ENCODE measurements at places on chromosomes 7 and 10. TPM values are rescaled to one million over a fixed set of nuclear protein-coding genes. Genes with fewer than 3 reads are reported as not detected.

DNA sequence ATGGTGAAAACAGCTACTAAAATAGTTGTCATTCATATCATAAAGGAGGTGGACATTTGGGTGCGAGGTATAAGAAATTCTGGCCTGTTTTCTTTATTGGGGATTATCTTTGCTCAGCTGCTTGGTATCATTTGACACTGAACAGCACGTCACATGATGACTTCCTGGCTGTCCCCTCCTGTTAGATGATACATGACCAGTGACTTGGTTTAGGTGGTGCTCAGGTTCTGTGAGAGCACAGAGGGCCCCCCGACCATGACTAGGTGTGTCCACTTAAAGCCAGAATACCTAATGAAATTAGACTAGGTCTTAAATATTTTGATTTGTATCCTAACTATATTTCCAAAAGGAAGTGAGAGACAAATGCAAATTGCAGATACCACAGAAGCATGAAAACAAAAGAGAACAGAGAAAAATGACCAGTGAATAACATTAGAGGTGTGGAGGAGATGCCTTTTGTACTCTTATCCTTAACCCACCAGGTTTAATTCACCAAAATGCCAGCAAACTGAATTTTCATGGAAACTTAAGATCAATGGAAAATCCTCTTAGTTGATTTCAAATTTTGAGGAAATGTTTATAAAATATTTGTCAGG is 50.6 kb upstream of the GJD4 start:
- H3K27ac ChIP-seq, result no peak overlapping the region
- no peak for DNase-seq
- no peaks in the 10 kb centered on the region for H3K4me1 ChIP-seq
- H3K36me3 ChIP-seq, result peaks cover 15% of the 10 kb centered on the region

- H3K27me3 ChIP-seq, result peaks cover 55% of the 10 kb centered on the region
- H3K27ac ChIP-seq, result no peak within 1 kb of the TSS
- H3K4me1 ChIP-seq, result peaks cover 7% of the 10 kb centered on the region
- peak within 1 kb of the TSS; percentile 74 for H3K4me3 ChIP-seq
- no peaks in the 10 kb centered on the region for H3K36me3 ChIP-seq
Measured at GRCh38 chr10:62373995-62374861, at the start of gene ZNF365. Gene ZNF365, plus strand, starts transcription at chr10:62374369. Its CDS starts 1,825 bp downstream, at chr10:62376194.

- H3K4me3 ChIP-seq, result no peak overlapping the region
- H3K27me3 ChIP-seq, result no peaks in the 10 kb centered on the region
- no peaks in the 10 kb centered on the region for H3K4me1 ChIP-seq
- no peaks in the 10 kb centered on the region for H3K36me3 ChIP-seq
- H3K27ac ChIP-seq, result no peak overlapping the region
- no peak for DNase-seq
Measured at GRCh38 chr10:83769281-83769820, 370.0 kb upstream of the GHITM start.

IRF5 gene
- total RNA-seq, result 26.0 TPM

CTAGE6 gene
- 0.78 TPM for total RNA-seq

SEMA3E gene
- not detected for total RNA-seq

DNA sequence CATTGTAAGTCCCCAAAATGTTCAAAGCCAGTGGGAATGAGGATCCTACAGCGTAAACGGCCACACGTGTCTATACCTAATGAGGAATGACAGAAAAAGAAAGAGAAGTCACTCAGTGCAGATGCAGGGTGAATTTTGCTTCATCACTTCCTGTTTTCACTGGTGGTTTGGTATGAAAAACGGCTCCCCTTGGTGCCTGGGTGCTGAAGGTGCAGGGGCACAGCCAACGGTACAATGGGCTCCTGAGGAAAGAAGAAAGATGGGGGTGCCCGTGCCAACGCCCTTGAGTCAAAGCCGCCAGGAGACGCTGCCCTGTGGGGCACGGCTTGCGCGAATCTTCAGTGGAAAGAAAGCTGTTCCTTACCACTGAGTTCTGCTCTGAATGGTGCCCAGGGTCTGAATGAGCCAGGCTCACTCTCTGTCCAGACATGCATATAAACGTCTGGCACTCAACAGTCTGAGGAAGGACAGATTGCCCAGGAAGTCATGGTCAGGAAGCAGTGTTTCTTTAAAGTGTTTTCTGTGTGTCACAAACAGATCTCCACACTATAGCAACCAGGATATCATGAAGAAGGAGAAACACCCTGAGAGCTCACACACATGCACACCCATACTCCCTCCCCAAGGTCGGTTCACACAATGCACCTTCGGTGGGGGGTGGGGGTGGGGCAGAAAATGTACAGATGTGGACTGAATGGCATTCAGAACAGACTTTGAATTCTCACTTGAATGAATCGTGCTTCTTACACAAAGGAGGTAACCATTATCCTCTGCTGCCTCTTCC is 105.8 kb downstream of the ELMO1 start:
- H3K27me3 ChIP-seq, result no peaks in the 10 kb centered on the region
- H3K36me3 ChIP-seq, result peaks cover 42% of the 10 kb centered on the region
- DNase-seq, result peak; percentile 63
- peak overlapping the region; percentile 99 for H3K27ac ChIP-seq
- peaks cover 48% of the 10 kb centered on the region for H3K4me1 ChIP-seq

ACSM6 gene
- total RNA-seq, result not detected

GPR15LG gene
- not detected for total RNA-seq

- H3K27ac ChIP-seq, result no peak overlapping the region
- no peaks in the 10 kb centered on the region for H3K4me1 ChIP-seq
- DNase-seq, result no peak
- no peaks in the 10 kb centered on the region for H3K36me3 ChIP-seq
- H3K4me3 ChIP-seq, result no peak overlapping the region
- no peaks in the 10 kb centered on the region for H3K27me3 ChIP-seq
Measured at GRCh38 chr7:158375034-158375433, 212.6 kb downstream of the PTPRN2 start.

GRCh38 chr10:36634916-36635315 is 490.5 kb upstream of the ANKRD30A start:
- H3K27ac ChIP-seq, result no peak overlapping the region
- H3K27me3 ChIP-seq, result no peaks in the 10 kb centered on the region
- no peaks in the 10 kb centered on the region for H3K36me3 ChIP-seq
- DNase-seq, result no peak
- no peak overlapping the region for H3K4me3 ChIP-seq

- no peak overlapping the region for H3K27ac ChIP-seq
- peaks cover 23% of the 10 kb centered on the region for H3K36me3 ChIP-seq
- peaks cover 10% of the 10 kb centered on the region for H3K4me1 ChIP-seq
- H3K4me3 ChIP-seq, result no peak overlapping the region
- DNase-seq, result no peak
- H3K27me3 ChIP-seq, result no peaks in the 10 kb centered on the region
Measured at GRCh38 chr7:101240226-101241014, 2.8 kb upstream of the CLDN15 start.

All from activated T-helper 2 cell treated with anti-CD3 and anti-CD28 coated beads, Interferon-gamma antibody, Interleukin-2, Interleukin-4, amounts not matched to agents 10 μg/mL and 5 μg/mL and 100 μg/mL, durations not matched to agents 14 hours and 24 hours and 36 hours (primary cell).